ENCODE measurements at places on chromosomes 11 and 22.
A peak's percentile ranks its signal among the peaks of the same experiment; 100 is the strongest.

DNA sequence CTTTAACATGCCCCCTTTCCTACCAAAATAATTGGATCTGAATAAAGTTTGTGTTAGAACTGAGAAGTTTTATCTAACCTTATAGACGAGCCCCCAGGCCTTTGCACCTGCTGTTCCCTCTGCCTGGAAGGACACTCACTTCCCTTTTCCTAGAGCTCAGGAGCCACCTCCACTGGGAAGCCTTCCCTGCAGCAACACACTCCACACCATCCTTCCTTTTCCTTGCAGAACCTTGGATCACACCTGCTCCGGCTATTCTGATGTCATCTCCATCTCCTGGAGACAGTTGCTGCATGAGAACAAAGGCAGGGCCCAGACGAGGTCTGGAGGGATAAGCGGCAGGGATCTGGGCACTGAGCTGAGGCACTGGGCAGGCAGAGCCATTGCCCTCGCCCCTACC is 22.6 kb upstream of the MYOD1 start:
- DNase-seq, result no peak

DNA sequence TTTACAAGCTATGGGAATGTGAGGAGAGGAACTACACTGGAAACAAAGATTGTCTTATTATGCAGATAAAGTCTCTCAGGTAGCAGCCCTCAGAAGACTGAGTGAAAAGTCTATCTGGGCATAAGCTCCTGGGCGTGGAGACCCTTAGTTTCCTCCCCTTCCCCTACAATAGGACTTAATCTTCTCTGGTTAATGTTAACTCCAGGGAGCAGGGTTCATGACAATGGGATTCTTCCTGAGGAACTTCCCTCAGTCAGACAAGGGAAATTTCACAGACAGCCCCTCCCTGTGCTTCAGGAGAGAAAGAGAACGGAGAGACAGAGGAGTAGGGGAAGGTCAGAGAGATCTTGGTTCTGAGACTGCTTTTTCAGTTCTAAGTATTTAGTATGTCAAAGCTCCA is 1428.6 kb downstream of the LRRC4C start:
- DNase-seq, result no peak

DNA sequence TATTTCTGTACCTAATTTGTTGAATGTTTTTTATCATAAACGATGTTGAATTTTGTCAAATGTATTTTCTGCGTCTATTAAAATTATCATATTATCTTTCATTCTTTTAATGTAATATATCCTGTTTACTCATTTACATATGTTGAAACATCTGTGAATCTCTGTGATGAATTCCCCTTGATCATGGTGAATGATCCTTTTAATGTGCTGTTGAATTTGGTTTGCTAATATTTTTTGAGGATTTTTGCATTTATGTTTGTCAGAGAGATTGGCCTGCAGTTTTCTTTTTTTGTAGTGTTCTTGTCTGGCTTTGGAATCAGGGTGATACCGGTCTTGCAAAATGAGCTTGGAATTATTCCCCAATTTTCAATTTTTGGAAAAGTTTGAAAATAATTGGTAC is 569.3 kb upstream of the CCDC179 start:
- DNase-seq, result no peak

DNA sequence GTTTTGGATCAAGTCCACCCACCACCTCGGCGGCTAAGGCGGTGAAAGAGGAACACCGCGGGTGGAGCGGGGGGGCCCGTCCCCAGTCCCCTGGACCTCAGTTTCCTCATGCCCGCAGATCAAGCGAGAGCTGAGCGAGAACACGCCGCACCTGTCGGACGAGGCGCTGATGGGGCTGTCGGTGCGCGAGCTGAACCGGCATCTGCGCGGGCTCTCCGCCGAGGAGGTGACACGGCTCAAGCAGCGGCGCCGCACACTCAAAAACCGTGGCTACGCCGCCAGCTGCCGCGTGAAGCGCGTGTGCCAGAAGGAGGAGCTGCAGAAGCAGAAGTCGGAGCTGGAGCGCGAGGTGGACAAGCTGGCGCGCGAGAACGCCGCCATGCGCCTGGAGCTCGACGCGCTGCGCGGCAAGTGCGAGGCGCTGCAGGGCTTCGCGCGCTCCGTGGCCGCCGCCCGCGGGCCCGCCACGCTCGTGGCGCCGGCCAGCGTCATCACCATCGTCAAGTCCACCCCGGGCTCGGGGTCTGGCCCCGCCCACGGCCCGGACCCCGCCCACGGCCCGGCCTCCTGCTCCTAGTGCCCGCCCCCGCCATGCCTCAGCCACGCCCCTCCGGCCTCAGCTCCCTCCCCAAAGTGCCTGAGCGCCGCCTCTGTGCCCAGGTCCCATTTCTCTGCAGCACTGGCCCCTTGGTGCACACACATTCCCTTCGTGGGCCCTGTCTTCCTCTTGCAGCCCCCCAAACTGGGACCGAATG is 12.7 kb downstream of the MAFF start:
- peak; percentile 84 for DNase-seq

DNA sequence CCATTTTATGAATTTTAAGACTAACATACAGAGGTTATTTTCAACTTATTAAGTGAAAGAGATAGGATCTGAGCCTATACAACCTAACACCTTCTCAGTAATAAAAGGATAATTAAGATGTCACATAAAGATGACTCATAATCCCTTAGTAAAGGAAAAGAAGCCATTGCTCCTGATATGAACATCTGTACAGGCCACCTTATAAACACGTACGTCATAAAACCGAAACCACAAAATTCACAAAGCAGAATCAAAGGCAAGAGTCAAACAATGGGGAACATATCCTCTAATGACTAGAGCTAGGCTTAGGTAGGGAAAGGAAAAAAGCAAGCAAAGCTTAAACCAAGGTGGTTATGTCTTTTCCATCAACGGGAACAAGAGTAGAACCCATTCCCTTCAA is 103.5 kb downstream of the KCNA4 start:
- DNase-seq, result no peak

DNA sequence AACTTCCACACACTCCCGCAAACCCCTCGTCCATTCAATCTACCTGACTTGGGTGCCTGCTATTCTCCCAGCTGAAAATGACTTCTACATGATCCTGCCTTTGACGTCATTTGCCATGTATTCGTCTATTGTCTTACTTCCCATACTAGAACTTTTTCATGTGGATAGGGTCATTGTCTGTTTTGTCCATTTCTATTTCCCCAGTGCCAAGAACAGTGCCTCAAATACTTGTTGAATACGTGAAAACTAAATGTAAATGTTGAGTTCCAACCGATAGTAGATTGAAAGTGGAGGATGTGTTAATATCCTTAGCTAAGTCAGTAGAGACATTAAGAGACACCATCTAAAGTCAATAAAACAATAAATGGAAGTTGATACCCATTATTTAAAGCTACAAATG is 935 bp downstream of the TRIM68 start:
- DNase-seq, result no peak

DNA sequence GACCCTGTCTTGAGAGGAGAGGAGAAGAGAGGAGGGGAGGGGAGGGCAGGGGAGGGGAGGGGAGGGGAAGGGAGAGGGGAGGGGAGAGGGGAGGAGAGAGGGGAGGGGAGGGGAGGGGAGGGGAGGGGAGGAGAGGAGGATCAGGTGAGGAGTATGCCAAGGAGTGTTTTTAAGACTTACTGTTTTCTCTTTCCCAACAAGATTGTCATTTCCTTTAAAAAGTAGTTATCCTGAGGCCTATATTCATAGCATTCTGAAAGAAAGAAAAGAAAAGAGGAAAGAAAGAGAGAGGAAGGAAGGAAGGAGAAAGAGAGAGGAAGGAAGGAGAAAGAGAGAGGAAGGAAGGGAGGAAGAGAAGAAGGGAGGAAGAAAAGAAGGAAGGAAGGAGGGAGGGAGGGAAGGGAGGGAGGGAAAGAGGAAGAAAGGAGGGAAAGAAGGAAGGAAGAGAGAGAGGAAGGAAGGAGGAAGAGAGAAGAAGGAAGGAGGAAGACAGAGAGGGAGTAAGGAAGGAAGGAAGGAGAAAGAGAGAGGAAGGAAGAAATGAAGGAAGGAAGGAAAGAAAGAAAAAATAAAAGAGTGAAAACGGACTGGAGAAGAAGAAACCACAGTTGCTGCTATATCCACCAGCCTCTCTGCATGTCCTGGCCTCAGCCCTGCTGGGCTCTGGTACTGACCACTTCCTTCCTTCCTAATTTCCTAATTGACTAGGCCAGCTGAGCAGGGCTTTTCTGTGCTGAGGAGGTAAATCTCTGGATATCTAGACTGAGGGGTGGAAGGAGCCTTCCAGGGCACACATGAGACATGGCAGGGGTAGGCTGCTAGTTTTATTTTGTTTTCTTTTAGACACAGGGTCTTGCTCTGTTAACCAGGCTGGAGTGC is 1.1 kb upstream of the SAA1 start:
- no peak for DNase-seq

- no peak for DNase-seq
Observed at GRCh38 chr11:1705126-1706052, 8.4 kb downstream of the KRTAP5-6 start.

GRCh38 chr11:77117492-77117891 is 10.6 kb upstream of the MYO7A start:
- DNase-seq, result no peak

GRCh38 chr11:5684036-5684645 is 733 bp downstream of the TRIM5 start:
- DNase-seq, result no peak

DNA sequence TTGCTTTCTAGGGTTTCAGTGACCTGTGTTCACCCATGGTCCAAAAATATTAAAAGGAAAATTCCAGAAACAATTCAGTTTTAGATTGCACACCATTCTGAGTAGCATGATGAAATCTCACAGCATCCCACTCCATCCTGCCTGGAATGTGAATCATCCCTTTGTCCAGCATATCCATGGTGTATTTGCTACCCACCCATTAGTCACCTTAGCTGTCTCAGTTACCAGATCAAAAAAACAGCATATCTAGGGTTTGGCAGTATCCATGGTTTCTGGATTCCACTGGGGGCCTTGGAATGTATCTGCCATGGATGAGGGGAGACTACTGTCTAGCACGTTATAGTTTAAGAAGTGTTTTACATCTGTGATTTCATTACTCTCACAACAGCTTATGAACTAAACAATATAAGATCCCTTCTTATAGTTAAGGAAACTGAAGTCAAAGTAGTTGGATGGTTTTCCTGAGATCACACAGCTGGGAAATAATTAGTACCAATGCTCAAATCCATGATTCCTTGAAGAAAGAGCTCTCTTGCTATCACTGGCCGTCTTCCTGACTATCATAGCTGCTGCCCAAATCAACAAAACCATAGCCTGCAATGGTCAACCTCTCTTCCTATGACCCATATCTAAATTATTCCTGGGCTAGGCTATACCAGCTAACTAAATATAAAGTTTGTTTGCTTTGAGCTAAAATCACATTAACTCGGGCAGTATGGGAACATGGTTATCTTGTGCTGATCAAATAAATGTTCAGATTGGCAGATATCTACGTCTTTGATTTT is 122.6 kb downstream of the MICAL2 start:
- DNase-seq, result no peak

- no peak for DNase-seq
Observed at GRCh38 chr11:28962502-28962901, 854.3 kb downstream of the METTL15 start.

- DNase-seq, result no peak
Observed at GRCh38 chr11:117443266-117444186, 115.9 kb downstream of the CEP164 start.

GRCh38 chr11:17746096-17746495 is 11.5 kb downstream of the KCNC1 start:
- DNase-seq, result no peak

DNA sequence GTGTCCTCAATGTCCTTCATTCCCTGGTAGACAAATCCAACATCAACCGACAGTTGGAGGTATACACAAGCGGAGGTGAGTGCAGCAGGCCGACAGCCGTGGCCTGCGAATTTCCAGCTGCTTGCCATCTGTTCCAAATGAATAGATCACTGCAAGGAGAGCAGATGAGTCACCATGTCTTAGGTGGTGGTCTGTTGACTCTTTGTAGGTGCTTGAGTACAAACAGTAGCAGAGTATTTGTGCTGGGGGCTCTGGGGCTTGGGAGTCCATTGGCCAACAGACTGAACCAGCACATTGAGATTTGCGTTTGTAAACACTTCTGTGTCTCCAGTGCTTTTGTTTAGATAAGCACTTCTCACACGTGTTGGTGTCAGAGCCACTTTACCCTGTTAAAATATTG is 21.1 kb downstream of the EIF3L start:
- no peak for DNase-seq

GRCh38 chr11:120991830-120992686 is 31.8 kb upstream of the TBCEL start:
- no peak for DNase-seq

DNA sequence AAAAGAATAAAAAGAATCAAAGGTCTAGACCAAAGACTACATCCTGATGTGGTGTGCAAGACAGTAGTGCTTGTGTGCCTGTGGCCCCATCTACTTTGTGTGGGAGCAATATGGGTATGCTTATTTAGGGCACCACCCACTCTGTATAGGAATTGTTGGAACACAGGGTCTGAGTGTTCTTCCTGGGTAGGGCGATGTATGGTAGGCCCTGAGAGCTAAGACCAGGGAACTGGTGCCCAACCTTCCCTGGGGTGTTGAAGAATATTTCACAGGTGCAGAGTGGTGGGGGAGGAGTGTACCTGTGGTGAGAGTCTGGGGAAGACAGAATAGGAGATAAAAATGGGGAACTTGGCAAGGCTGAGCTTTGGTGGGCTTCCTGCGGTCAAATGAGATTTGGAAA is 41.9 kb downstream of the MICAL2 start:
- no peak for DNase-seq
